Epithelial cell of esophagus (primary cell): ENCODE measurements at places on chromosomes 4 and X.

- no peak for DNase-seq
Observed at GRCh38 chr4:102403116-102403515, 57.8 kb upstream of the SLC39A8 start.

GRCh38 chr4:153705743-153706468, 21.8 kb downstream of the TLR2 start:
- no peak for DNase-seq

- DNase-seq: no peak
Observed at GRCh38 chr4:138709859-138710258, 305.7 kb upstream of the NOCT start.

GRCh38 chr4:94216394-94216793, 8.7 kb downstream of the SMARCAD1 start:
- no peak for DNase-seq

DNA sequence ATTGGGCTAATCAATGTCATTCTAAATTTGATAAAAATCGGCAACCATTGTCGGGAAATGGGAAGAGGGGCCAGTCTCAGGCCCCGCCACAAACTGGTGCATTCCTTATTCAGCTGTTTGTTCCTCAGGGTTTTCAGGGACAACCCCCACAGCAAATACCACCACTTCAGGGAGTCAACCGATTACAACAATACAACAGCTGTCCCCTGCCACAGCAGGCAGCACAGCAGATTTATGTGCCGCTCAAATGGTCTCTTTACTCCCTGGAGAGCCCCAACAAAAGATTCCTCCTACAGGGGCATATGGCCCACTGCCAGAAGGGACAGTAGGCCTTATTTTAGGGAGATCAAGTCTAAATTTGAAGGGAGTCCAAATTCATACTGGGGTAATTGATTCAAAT, 61.8 kb downstream of the ZNF732 start:
- DNase-seq: no peak

DNA sequence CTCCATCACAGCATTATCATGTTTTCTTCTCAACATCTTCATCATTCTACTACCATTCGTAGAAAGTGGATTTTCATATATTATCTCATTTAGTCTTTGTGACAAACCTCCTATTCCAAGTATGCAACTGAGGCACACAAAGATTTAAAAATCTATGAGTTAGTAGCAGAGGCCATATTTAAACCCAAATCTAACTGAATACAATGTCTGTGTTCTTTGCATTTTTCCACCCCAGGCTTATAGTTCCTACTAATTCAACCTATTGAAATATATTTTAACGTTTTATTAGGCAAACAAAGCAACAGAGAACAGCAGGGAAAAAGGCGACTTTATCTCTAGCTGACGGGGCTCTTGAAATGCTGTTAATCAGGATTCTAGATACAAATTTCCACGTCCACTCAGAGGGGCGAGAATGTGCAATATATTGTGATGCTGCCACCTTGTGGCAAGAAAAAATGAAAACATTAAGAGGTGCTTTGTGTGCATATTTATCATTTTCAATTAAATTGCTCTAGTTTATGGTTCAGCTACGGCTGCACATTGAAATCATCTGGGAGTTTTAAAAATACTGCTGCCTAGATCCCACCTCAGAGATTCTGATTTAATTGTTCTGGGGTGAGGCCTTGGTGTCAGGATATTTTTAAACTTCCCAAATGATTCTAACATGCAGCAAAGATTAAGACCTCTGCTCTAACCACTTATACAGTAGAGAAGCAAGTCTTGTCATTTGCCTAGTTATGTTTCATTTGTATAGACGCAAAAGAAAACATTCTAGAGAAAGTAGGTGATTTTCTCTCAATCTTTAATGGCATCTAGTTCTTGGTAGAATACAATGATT, 315.9 kb downstream of the MAPK10 start:
- peak; percentile 51 for DNase-seq

DNA sequence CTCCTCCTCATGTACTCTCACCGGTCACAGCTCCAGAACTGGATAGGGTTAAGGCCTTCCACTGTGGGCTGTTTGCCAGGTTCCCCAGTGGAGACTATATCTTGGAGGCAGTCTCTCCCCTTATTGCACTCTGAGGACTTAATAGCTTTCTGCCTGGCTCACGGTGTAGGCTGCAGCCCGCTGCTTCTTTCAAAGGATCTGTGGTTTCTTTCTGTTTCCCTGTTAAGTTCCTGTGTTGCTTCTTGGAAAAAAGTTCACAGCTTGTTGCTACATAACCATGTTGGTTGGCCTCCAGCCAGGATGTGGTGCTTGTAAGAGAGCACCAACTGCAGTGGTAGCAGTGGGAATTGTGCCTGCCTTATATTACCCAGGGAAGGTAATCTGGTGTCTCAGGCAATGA, 24.9 kb upstream of the ZDHHC15 start:
- peak; percentile 0 for DNase-seq

DNA sequence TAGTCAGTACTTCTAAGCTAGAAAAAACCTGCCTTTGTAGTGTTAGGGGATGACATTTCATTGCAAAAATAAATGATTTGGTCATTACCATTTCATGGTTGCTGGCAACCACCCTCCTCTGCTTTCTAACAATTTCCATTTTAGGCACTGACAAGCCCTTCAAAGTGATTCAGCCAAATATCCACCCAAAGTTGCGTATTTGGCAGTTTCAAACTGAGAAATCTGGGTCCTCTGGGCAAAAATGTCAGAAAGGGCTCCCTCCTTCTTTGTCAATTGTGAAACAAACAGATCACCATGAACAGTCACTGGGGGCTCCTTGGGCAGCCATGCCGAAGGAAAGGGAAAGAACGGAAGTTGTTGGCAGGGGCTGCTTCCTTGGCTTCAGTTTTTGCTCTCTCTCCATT, 33.0 kb downstream of the PLAC1 start:
- DNase-seq: no peak

- no peak for DNase-seq
Observed at GRCh38 chr4:16043642-16044498, 40.0 kb downstream of the PROM1 start.

DNA sequence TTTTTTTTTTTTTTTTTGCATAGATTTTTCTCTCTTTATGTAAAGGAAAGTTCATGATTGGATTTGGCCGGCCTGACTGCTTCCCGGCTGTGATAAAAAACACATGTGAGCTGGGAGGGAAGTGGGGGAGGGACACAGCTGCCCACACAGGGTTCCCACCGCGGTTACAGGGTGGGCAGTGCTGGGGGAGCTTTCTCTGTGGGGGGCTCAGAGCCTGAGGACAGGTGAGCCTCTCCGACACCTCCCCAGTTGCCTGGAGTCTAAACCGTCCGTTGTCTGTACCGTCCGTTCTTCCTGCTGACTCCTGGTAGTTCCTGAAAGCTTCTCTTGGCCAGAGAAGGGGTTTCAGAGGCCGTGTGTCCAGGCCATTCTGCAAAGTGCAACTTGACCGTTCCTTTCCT, 21.8 kb downstream of the SHOX start:
- no peak for DNase-seq

DNA sequence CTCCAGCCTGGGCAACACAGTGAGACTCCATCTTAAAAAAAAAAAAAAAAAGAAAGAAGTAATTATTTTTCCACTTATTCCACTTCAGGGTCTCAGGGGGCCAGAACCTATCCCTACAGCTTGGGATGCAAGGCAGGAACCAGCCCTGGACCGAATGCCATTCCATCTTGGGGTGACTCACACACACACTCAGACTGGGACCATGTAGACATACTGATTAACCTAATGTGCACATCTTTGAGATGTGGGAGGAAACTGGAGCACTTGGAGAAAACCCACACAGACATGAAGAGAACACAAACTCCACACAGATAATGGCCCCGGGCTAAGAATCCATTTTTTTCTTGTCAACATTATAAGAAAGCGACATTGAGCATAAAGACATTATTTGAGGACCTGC, 132.5 kb downstream of the PTTG2 start:
- peak; percentile 57 for DNase-seq

- DNase-seq: no peak
Observed at GRCh38 chr4:2932951-2933565, 30.1 kb downstream of the NOP14 start.

DNA sequence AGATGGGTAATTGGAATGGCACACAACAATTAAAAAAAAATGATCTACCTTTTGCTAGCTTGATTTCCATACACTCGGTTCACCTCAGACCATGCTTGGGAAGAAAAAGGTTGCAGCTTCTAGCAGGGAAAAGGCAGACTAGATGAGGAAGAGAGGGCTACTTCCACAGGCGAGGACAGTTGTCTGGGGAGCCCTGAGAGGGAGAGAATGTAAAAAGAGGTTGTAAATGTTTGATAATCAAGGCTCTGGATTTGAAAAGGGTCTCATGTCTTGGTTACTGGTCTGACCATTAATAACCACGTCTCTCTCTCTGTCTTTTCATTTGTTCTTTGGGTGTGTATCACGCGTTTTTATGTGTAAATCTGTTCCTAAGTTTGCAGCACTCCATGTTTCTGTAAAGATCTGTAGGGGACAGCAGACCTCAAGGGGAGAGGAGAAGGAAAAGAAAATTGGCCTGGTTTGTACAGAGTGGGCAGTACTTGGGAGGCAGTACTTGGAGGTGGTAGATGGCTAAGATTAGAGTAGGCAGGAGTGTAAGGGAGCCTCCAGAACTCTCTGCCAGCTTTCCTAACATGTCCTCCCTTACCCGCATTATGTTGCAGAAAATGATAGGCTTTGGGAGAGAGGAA, 750 bp downstream of the ARMCX5 start:
- DNase-seq: peak; percentile 1

DNA sequence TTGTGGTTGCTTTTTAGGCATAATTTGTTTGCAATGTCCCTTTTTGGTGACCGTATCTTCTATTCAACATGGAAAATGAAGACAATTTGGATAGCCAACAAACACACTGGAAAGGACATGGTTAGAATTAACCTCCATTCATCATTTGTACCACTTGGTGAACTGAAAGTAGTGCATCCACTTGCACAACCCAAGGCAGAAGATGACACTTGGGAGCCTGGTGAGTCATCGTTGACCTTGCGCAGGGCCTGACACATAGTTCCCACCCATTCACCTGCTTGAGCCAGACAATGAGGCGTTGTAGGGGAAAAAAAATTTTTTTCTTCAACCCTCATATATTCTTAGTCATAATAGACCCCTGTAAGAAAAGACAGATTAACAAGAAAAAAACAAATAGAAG, 32.4 kb downstream of the EGF start:
- peak; percentile 85 for DNase-seq

DNA sequence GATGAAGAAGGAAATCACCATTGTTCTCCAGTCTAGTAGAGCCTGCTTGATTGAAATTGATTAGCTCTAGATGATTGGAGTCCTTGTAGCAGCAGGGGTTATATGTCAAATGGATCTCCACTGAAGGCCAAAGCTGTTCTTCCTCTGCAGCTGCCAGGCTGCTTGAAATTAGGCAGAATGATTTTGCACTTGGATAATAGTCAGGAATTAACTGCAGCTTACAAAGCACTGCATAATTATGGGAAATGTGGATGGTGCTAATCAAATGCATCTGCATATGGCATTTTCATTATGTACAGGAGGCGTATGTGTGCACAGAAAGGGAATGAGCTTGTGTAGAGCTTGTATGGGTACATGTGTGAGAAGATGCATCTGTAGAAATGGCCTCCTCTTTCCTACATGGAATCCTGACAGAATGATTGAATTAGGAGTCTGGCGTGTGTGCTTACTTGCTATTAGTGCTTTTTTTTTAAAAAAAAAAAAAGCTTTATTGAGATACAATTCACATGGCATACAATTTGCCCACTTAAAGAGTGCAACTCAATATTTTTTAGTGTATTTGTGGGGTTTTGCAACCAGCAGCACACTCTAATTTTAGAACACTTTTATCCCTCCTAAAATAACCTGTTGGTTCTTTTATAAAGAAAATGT, 65.9 kb downstream of the TMEM131L start:
- no peak for DNase-seq

DNA sequence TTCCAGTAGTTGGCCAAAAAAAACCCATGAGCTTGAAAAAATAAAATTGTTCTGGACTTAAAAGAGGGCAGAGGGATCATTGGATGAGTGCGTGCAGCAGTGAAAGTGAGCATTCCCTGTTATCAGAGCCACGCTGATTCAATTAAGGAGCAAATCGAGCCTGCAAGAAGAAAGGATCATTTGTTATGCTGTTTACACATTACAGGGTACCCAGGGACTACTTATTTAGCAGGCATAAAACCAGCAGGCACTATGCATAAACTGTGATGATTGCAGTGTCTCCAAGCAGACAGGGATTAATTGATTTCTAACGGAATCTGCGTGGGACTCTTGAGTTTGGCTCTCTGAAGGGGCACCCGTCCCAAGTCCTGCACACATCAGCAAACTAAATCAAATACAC, 83.5 kb downstream of the SHOX start:
- DNase-seq: no peak

DNA sequence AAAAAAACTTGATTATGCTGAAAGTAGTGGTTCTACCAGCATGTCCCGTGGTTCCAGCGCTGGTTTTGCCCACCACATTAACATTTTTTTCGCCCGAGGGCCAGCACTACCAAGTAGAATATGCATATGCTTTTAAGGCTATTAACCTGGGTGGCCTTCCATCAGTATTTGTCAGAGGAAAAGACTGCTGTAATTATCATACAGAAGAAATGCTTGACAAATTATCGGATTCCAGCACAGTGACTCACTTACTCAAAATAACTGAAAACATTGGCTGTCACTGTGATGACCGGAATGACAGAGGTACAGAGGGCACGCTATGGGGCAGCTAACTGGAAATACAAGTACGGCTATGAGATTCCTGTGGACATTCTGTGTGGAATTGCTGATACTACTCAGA, 34.6 kb downstream of the PRPS2 start:
- DNase-seq: no peak

GRCh38 chrX:12701628-12702027, 89.6 kb upstream of the PRPS2 start:
- peak; percentile 85 for DNase-seq

- DNase-seq: no peak
Observed at GRCh38 chr4:139018501-139018900, 2.9 kb downstream of the NOCT start.

DNA sequence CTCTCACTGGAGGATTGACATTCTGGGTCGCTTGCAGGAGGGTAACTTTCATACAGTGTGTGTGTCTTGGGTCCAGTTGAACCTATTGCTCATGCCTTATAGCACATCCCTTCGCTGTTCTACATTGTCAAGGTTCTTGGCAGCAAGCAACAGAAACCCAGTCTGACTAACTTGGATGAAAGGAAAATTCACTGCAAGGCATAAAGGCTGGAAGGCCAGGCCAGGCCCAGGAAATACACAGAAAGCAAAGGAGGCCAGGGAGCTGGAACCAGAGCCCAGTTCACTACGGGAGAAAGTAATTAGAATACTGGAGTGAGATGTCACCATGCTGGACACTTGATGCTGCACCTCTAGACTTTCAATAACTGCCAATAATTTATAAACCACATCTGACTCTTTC, 353.8 kb upstream of the GATB start:
- no peak for DNase-seq

DNA sequence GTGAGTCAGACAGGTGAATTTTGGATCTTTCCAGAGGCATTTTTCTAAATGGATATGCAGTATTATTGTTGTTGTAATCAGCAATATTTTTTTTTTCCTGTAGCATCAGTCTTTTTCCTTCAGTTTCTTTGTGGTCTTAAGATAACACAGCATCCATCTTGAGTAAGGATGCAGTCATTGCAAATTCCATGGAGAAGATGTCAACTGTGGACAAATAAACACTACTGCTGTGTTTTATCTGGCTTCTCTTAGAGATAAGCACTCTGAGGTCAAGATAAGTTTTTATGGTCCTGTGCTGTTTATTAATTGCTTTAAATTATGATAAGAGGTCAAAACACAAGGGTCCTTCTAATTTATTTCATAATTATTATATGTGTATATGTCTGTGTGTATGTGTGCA, 1255.7 kb downstream of the ADGRL3 start:
- DNase-seq: no peak
